ENCODE measurements at places on chromosomes 2 and 18.
A peak's percentile ranks its signal among the peaks of the same experiment; 100 is the strongest.

GRCh38 chr2:100707016-100707947, 112.7 kb upstream of the NPAS2 start:
- DNase-seq = no peak

DNA sequence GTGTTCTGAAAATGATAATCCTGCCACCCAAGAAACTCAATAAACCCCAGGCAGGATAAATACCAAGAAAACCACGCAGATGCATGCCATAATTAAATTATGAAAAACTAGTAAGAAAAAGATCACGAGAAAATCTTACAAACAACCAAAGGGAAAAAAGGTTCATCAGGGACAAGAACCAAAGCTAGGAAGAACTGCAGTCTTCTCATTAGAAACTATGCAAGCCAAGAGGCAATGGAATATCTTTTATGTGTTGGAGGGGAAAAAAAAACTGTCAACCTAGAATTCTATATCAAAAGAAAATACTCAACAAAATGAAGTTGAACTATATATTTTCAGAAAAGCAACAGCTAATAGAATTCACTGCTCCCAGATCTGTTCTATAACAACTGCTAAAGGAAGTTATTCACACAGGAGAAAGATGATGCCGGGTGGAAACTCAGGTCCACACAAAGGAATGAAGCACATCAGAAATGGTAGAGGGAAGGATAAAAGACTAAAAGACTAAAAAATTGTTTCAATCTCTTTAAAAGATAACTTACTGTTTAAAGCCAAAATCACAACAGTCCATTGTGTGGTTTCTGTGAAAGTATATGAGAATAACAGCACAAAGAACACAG, 55.0 kb downstream of the NDUFA10 start:
- no peak for DNase-seq

GRCh38 chr2:86072271-86072858, 33.3 kb downstream of the POLR1A start:
- DNase-seq = no peak

DNA sequence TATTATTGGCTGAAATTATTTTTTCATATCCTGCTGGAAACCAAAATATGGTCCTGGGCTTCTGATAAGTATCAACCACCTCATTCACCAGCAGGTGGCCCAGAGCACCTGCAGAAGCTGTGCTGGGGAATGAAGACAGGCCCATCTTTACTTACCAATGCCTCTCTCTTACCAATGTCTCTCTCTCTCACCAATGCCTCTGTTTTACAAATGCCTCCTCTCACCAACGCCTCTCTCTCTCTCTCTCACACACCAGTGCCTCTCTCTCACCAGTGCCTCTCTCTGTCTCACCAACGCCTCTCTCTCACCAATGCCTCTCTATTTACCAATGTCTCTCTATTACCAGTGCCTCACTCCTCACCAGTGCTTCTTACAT, 2.3 kb upstream of the MAL start:
- peak; percentile 41 for DNase-seq

DNA sequence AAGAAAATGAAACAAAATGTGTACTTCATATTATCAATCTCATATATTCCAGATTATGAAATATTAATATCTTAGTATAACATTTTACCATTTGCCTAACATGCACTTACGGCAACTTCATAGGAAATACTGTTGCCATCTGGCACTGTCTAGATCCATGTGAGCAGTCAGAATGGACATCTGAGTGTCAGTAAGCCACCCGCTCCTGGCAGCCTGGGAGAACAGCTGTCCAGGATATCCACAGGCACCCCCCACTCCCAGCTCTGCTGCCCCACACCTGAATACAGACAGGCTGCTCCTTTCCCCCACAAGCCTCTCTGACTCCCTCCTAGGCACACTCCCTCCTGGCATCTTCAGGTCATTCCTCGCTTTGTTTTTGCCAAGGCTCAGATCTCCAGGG, 127.0 kb downstream of the GAREM1 start:
- no peak for DNase-seq

DNA sequence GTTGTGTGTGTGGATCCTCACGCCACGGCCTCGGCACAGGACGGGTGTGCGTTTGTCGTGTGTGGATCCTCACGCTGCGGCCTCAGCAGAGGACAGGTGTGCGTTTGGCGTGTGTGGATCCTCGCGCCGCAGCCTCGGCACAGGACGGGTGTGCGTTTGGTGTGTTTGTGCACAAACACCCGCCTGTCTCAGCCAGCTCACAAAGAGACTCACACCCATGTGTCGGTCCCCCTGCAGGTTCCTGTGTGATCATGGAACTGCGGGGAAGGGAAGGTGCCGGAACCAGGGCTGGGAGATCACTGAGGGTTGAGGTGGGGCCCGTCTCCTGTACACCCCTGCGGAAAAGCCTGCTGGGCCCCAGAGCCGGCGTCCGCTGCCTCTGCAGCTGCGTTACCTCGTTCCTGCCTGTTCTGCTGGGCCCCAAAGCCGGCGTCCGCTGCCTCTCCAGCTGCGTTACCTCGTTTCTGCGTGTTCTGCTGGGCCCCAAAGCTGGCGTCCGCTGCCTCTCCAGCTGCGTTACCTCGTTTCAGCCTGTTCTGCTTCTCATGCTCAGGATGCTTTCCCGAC, 53.6 kb downstream of the CTDP1 start:
- no peak for DNase-seq

DNA sequence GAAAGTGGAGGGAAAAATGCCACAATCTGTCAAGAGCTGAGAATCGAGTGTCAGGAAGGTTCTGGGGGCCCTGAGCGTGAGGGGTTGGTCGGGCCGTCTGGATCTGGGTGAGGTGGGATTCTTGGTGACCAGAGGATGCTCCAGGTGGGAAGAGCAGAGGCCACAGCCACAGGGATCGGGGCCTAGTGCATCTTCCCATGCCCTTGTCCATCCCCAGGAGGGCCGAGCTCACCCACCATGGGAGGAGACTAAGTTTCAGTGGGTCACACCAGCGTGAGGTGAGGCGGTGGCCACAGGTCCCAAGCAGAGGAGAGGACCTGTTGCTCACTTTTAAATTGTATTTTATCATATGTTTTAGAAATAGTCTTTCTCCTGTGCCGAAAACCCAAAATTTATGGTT, 70.0 kb downstream of the TMEM18 start:
- DNase-seq = no peak

- no peak for DNase-seq
Observed at GRCh38 chr2:219823574-219823973, 196.1 kb downstream of the SLC4A3 start.

GRCh38 chr2:199100326-199101110, 357.2 kb downstream of the SATB2 start:
- no peak for DNase-seq

- DNase-seq = no peak
Observed at GRCh38 chr2:39099870-39100728, 20.8 kb downstream of the SOS1 start.

Measured in CD8-positive, alpha-beta memory T cell (primary cell).